ENCODE measurements at places on chromosomes 7 and 10.

DNA sequence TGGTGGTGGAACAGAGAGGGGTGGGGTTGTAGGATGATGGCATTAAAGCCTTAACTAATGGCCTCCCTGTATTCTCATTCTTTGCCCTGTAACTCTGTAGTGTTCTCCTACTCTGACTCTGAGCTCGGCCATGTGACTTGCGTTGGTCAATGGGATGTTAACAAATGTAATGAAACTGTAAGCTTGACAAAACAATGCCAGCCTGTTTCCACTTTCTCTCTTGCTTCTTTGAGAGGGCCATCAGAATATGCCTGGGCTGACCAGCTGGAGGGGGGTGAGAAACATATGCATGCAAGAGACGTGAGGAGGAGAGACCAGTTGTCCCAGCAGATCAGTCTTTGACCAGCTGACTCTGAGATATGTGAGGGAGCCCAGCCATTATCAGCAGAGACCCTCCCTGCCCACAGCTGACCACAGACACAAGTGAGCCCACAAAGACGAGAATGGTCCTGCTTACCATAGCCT is 100.6 kb downstream of the ICA1 start:
- no peak for DNase-seq

DNA sequence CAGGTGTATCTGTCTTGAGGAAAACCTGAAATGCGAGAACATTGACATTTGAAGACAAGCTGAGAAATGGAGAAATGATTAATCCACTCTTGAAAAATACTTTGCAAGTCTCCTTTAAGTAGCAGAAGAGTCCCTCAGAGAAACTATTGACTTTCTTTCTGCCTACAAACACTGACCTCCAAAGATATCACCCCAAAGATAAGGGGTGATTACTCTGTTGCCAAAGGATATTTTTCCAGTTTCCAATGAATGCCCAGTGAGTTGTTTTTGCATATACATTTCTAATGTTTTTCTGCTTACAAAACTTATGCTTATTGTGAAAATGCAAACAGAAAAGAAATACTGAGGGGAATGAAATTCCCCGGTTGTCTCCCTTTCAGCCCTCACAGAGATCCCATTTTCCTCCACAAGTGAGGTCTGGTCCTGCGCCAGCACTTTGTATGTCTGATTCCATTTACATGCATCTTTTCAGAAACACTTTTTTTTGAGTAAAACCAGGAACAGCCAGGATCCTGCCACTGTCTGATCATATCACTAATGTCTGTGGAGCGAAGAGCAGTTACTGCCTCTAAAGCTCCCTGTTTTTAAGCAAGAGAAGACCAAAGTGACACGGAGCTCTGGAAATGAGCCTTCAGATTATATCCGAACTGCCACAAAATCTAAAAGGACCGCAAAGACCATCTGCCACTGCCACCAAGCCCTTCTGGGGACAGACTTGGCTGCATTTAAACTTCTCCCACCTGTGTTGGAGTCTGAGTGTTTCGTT is 82.9 kb upstream of the PDCD4 start:
- no peak for DNase-seq

GRCh38 chr7:12729112-12729511 is 41.7 kb downstream of the ARL4A start:
- peak; percentile 80 for DNase-seq

DNA sequence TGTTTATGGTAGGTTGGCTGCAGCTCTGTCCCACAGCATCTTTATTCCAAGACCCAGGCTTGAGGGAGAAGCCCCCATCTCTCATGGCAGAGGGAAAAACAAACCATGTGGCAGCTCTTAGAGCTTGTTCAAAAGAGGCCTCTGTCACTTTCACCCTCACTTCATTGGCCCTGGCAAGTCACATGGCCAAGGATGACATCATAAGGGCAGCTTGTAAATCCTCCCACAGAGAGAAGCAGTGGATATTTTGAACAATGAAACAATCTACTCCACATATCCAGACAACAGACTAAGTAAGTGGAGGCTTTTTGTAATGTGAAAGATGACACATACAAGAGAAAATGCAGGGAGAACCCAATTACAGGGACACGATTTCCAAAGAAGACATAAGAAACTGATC is 108.1 kb downstream of the GRID1 start:
- no peak for DNase-seq

GRCh38 chr10:107002068-107002467 is 162.4 kb downstream of the SORCS1 start:
- no peak for DNase-seq

GRCh38 chr10:32972460-32972859 is 14.4 kb upstream of the ITGB1 start:
- DNase-seq: no peak

- DNase-seq: no peak
These were observed 317.4 kb downstream of the BMPER start for GRCh38 chr7:34222722-34223121.

GRCh38 chr7:131681961-131682360 is 125.5 kb upstream of the PODXL start:
- no peak for DNase-seq

GRCh38 chr10:48266528-48266927 is 8.0 kb downstream of the FRMPD2 start:
- DNase-seq: no peak

DNA sequence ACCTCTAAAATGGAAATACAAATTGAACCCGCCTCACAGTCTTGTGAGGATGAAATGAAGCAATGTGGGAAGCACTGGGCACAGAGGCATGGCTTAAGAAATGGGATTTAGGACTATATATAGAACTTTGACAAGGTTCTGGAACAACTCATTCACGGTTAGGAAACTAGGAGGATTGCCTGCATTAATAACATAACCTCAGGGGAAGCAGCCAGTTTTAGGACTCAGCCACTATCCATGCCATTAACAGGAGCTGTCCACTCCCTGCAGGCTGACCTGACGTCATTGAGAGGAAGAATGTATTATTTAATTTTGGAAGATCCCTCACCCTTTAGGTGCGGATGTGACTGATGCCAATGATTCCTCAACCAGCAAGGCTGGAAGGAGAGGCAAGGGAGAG is 34.8 kb downstream of the ITGB8 start:
- peak; percentile 44 for DNase-seq

- DNase-seq: no peak
These were observed 2.3 kb downstream of the CREB3L2 start for GRCh38 chr7:137999496-138000080.

GRCh38 chr7:1811850-1812508 is 141.9 kb downstream of the ELFN1 start:
- DNase-seq: no peak

GRCh38 chr10:96289218-96289910 is 14.9 kb upstream of the DNTT start:
- DNase-seq: no peak

- DNase-seq: no peak
These were observed 127.2 kb upstream of the CDK6 start for GRCh38 chr7:92963566-92963965.

DNA sequence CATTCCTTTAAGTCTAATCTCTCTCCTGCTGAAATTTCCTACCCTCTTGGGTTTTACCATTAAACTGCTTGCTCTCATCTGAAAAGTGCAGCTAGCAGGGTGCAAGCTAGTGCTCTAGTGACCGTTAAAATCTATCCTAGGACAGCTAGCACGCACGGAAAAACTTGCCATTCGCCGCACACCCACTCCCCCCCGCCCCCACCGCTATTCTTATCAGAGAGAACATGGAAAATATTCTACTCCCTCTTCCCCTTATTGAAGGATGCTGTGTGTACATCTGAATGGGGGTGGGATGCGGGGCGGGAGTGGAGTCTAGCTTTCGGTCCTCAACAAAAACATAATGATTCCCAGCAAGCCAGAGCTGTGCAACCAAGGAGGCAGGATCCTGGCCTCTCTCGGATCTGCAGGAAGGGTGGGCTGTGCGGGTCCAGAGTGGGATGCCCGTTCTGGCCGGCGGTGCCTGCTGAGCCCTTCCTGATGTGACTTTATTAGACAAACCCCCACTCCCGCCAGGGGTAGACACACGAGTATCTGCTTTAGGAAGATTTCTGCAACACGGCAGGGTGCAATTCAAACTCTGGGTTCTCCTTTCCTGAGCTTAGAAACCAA is 1.1 kb upstream of the ADRA2A start:
- no peak for DNase-seq

GRCh38 chr7:103993551-103993950 is 4.1 kb upstream of the RELN start:
- DNase-seq: no peak

- DNase-seq: no peak
These were observed 69.0 kb upstream of the RSBN1L start for GRCh38 chr7:77627309-77627676.

- DNase-seq: no peak
These were observed 152.2 kb downstream of the ARL4A start for GRCh38 chr7:12839508-12840153.

DNA sequence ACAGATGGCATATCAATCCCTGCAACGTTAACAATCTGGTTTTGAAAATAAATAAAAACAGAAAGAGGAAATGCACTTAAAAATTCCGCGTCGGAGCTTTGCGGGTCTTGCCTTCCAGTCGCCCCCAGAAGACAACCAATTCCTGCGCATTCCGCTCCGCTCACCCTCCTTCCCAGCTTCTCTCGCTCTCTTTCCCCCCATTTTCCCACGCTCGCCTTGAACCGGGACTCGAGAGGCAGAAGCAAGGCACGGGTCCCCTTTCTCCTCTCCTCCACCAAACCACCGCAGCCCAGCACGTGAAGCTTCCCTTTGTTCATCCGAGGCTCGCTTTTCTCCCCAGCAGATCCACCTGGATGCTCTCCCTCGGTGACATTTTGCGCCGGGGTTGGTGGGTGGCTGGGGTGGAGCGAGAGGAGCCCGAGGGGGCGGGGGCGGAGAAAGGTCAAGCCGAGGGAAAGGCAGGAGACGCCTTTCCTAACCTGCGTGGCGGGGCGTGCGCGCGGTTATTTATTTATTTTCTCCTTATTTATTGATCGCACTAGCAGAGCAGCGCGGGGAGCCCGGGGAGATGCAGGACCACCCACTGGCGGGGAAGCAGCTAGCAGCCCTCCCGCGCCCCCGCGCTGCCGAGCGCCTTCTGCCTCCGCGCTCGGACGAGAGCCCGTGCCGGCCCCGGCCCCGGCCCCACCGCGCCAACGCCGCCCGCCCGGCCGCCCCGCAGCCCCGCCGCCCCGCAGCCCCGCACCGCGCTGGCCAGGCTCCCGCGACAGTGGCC is at the start of gene KCND2:
KCND2 (plus strand) TSS at position 475 of the 775 bp plus-strand sequence.
- peak; percentile 43 for DNase-seq

DNA sequence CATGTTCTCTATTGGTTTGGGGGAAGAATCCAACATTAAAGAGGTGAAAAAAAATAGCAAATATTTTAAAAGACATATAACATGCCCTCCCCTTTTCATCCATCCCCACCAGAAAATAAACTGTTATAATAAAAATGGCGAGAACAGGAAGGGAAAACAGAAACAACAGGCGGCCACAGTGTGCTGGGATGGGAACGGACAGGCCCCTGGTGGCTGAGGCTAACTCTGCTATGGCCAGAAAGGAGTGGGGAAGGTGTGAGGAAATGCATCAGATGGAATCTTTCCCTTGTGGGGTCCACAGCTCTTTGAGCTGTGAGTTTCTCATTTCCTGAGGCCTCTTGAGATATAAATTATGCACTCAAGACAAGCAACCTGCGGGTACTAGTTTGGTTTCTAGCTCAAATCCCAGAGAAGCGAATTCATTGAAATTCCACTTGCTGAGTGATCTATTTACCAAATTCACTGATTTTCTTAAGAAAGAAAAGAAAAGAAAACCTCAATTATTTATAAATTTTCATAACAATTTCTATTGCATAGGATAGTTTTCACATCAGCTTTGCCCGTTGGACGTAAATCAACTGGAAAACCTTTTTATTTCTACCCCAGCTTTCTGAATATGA is 139.5 kb downstream of the BMPER start:
- DNase-seq: no peak

GRCh38 chr10:71368643-71369042 is 28.1 kb upstream of the CDH23 start:
- no peak for DNase-seq

GRCh38 chr7:27128034-27128433 is 2.5 kb downstream of the HOXA4 start:
- no peak for DNase-seq
